ENCODE measurements at places on chromosomes 3 and 15.

DNA sequence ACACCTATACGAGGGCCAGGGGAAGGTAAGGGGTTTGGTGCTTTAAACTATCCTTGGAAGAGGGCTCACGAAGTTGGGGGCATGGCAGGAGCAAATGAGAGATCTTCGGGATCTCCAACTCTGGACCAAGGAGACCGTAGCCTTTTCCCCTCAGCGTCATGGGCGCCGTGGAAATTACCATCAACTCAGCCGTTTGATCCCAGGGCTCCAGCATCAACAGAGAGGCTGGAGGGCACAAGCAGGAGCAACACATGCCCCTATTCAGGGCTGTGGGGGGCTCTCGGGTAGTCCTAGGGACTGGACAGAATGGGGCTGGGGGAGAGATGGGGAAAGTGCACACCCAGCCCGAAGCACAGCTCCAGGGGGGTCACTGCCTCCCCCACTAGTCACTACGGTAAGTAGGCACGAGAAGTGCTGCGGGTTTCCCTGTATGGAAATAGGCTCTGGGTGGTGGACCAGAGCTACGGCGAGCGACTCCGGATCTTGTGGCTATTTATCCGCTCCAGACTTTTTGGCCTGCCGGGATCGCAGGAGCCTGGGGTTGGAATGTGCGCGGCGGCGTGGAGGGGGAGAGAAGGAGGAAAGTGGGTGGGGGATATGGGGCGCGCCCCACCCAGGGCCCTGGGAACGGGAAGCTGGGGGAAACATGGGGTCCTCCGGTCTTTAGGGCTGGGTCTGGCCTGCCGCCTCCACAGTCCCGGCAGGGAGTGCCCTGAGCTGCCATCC, 539 bp upstream of the LAMB2 start:
- peak; percentile 93 for DNase-seq

- no peak for DNase-seq
These were observed 23.8 kb downstream of the LRRC28 start for GRCh38 chr15:99275061-99275460.

GRCh38 chr3:174355505-174355904, 503.6 kb upstream of the NAALADL2 start:
- DNase-seq = peak; percentile 40

DNA sequence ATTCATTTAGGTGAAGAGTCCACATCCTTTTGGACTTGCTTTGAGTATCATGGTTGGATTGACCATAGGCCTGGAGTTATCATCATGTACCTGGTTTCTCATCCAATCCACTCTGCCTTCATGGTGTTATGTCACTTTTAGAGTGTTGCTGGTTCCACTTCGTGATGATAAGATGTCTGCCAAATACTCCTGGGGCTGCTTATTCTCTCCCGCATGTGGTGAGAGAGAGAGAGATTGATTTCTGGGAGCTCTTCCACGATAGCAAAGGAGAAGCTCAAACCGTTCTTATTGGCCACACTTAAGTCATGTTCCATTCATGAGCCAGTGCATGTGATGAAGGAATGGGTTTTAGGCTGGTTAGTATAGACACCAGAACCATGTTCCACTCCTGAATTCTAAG, 47.6 kb downstream of the MITF start:
- DNase-seq = no peak

DNA sequence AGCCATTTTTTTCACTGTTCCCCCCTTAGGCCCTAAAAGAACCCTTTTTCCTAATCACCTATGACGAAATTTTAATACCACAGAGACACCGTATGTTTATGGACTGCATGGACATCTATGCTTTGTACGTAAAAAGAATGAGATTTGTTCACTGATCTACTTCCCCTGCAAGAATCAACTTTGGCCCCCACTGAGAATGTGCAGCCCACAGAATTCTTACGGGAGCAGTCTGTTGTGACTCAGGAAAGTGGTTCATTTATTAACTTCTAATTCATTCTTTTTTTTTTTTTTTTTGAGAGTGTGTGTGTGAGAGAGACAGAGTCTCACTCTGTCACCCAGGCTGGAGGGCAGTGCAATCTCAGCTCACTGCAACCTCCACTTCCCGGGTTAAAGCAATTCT, 17.6 kb downstream of the EIF4E3 start:
- DNase-seq = no peak

- DNase-seq = peak; percentile 59
These were observed 17.7 kb downstream of the PTH1R start for GRCh38 chr3:46895204-46895660.
